ENCODE measurements at places on chromosomes 7 and 10.

- DNase-seq, result peak; percentile 30
These were observed 11.2 kb upstream of the ZNF485 start for GRCh38 chr10:43594944-43595589.

DNA sequence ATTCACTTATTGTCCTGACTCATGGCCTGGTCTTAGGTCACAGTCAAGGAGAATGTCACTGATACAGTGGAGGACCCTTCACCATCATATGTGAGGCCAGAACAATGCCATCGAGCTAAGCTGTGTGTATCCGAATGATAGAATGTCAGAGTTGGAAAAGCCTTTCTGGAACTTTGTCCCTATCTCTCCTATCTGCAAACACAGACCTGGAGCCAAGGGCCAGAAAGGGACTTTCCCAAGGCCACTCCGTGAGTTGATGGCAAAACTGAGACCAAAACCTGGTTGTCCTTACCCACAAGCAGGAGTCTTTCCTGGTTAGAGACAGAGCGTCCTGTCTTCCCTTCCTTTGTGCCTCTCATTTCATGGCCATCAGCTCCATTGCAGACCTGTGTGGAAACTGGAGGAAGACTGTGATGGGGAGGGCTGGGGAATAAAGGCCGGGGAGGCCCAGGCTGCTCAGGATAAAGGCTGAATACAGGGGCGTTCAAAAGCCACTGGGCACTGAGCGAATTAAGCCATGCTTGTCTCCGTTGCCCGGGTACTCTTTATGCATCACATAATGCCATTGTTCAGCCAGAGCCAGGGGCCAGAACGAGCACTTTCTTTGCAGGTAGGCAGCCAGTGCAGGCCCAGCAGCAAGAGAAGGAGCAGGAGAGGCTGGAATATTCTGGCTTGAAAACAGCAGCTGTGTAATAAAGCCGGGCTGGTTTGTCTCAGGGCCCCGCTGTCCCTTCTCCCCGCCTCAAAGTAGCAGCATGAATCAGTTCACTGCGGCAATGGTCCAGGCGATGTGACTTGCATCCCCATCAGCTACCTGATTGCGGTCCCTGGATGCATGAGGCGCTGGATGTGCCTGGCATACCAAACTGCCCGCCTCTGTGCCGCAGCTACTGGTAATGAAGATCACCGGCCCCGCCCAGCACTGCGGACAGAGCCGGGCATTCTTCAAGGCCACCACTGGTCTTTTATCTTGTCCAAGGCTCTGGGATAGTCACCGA lies 143.0 kb downstream of the RPS24 start:
- no peak for DNase-seq

DNA sequence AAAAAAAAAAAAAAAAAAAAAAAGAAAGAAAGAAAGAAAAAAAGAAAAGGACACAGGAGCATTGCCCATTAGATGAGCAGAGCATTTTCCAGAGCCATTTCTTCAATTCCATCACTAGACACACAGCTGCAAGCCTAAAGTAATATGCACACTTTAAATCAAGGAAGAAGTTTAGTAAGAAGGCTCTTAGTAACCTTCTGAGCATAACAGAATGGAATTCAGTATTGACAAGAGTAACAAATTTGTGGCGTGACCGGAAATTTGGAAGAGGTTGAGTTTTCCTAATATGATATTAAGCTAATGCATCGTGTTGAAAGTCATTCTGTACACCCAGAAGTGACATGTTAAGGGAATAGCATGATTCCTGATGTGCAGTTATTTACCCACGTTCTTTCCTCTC lies 35.3 kb downstream of the SMURF1 start:
- DNase-seq, result peak; percentile 60

- no peak for DNase-seq
These were observed 45.0 kb upstream of the TFEC start for GRCh38 chr7:116075351-116076145.
